ENCODE measurements at places on chromosomes 5 and 9.

DNA sequence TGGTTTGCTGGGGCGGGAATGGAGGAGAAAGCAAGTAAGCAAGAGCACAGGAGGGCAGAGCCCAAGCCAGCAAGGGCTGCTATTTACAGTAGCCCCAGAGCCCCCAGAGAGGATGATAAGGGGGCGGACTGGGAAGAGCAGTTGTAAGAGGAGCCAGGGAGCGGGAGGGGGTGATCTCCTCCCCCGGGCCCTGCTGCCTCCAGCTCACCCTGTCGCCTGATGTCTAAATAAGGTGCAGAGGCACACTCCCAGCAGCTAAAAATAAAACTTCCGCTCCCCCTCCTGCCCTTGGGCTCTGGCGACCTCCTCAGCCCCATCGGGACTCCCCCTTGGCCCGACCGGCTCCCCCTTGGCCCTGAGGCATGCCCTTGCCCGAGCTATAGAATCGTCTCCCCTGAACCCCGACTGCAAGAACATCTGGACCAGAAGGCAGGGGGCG lies 14.4 kb upstream of the CCDC69 start:
- DNase-seq, result no peak

DNA sequence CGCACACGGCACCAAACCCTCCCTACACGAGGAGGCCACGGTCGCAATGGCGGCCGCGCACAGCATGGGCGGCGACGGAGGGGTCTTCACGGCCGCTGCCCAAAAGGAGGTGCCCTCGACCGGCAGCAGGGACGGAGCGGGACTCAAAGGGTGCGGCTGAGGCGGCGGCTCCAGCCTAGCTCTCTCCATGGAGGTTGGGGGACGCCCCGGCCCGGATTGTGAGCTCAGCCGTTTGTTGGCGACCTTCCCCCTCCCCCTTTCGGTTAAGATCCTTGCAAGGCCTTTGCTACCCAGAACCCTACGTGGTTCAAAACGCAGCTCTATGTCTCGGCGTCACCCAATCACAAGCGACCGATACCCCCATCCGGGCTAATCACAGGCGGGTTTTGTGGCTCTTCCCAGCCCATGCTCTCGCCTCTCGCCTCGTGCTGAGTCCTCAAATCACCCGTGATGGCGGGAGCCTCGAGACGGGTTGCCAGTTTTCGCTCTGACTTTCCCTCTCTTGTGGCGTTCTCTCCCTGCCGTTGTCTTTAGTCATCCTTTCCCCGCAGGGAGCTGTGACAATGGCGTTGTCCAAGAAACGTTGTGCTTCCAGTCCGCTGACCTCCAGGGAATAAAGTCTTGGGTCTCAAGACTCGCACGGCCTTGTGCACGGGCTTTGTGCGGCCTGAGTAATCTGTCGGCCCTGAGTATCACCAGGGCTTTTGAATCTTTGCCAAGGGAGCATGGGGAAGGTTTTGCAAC lies 19.5 kb downstream of the C5orf52 start:
- DNase-seq, result no peak

GRCh38 chr5:82211855-82212572 lies 66.1 kb downstream of the RPS23 start:
- DNase-seq, result no peak

- no peak for DNase-seq
These were observed 20.7 kb downstream of the ITGA1 start for GRCh38 chr5:52808316-52808901.

DNA sequence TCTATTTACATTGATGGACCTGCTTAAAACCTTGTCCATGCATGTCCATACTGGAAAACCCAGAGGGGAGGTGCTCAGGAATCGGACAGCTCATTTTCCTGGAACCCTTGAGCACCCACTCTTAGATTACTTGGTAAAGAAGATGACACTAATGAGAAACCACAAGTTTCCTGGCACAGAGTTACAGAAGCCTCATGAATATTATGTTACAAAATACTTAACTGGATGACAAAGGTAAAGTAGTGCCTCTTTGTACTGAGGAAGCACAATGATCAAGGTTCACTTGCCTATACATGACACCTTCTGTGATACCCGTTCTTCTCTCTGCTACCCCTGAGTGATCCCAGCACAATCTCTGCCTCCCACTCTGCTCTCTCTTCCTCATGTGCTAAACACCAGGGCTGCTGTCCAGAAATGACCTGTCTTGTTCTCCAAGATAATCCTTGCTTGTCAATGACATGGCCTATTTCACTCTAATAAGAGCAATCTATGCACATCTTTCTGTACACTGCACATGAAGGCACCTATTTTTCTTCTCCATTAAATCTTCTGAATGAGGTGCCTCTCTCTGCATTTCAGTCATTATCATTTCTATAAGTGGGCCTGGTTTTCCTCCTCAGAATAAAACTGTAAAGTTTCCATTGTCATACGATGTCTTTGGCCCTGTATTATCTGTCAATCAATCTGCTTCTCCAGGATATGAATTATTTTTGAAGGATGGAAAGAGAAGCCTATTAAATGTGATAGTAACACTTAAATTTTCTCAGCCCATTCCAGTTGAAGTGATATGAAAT lies 684.0 kb upstream of the ACO1 start:
- no peak for DNase-seq

DNA sequence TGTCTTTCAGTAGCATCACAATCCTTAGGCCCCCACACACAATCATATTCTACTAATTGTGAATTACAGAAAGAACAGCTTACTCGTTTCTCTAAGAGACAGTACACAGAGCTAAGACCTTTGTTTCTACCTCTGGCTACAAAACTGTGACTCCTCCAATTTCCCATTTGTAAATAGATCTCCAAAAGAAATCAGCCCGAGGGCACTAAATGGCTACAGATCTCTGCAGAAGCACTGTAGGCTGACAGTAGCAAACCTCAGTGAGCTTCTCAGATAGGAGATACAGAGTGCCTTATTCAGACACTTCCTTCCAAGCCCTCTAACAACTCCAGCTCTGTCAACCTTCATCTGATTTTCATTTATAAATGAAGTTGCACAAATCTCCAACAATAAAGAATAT lies 51.0 kb downstream of the EFNA5 start:
- DNase-seq, result no peak

DNA sequence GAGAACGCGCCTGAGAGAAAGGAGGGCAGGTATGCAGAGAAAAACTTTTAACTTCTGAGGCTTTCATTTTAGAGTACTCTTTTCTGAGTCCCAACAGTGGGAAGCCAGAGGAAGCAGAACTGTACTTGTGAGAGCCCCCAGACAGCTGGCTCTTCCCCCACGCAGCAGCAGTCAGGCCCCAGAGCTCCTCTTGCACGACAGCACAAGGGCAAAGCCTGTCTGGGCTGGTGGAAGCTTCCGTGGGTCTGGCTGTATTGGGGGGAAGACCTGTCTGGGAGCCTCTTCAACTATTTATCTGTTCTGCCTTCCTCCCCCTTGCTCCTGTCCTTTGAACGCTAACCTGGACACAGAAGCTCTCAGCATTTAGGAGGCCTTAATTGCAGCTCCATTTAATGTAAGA lies 68.2 kb downstream of the THBS4 start:
- no peak for DNase-seq

- no peak for DNase-seq
These were observed 4.6 kb downstream of the PAM start for GRCh38 chr5:102759700-102760099.
